Stimulated activated CD8-positive, alpha-beta memory T cell treated with anti-CD3 and anti-CD28 coated beads, Interleukin-7, amount 100 ng/mL, for 1 hour (primary cell): ENCODE measurements at places on chromosomes 16 and 17.

DNA sequence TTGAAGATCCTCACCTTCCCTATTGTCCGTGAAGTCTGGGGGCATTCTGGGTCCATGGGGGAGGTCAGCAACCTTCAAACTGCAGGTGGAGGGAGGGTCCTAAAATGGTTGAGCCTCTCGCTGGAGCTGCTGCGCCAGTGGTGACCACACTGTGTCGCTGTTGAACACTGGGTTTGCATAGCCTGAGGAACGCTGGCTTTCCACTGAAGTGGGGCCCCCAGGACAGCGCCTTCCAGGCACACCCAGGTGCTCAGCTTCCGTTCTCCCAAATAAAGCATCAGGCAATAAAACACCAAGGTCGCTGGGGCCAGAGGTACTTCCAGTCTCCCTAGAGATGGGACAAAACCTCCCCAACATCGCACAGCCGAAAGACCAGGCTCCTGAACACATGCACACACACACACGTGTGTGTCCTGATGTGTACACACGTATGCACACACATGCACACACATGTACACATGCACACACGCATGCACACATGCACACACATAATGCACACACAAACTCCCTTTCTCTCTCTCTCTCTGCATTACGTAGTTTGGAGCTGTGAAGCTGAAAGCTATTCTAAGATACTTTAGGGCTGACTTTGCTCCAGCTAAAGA is 120.6 kb downstream of the IRF8 start:
- DNase-seq: no peak

GRCh38 chr16:47592232-47592631 is 131.1 kb downstream of the PHKB start:
- DNase-seq: no peak

DNA sequence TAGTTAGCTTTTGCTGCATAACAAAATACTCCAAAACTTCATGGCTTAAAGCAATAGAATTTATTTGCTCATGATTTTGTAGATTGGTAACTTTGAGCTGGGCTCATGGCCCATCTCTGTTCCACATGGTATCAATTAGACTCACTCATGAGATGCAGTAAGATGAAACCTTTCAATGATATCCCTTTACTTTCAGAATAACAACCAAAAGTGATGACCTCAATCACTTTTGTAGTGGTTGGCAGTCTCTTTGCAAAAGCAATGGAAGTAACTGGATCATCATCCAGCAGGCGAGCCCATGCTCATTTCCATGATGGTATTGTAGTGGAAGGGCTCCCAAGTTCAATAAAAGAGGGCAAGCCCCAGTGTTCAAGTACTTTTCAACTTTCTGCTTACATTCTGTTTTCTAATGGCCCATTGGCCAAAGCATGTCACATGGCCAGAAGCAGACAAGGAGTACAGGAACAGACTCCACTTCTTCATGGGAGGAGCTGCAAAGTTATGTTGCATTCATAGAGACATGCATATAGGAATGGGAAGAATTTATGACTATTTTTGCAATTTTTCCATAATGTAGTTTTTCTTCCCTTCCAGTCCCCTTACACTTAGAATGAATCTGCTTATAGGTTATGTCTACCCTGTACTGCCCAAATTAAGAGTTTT is 41.7 kb downstream of the EFCAB5 start:
- DNase-seq: no peak

DNA sequence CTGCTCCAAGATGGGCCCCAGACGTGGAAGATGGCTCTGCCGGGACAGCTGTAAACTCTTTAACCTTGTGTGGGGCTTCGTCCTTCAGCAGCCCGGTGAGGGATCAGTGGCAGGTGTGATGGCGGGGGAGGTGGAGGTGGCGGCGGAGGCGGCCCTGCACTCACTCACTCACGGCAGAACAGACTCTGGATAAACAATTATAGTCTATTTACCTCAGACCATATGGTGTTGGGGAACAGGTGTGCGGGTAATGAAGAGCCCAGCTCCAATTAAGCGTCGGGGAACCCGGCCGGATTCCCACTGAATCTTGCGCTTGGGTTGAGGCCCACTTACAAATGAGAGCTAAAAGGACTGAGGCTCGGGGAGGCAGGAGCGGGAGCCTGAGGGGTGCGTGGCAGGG is 104.3 kb upstream of the SDK2 start:
- no peak for DNase-seq

DNA sequence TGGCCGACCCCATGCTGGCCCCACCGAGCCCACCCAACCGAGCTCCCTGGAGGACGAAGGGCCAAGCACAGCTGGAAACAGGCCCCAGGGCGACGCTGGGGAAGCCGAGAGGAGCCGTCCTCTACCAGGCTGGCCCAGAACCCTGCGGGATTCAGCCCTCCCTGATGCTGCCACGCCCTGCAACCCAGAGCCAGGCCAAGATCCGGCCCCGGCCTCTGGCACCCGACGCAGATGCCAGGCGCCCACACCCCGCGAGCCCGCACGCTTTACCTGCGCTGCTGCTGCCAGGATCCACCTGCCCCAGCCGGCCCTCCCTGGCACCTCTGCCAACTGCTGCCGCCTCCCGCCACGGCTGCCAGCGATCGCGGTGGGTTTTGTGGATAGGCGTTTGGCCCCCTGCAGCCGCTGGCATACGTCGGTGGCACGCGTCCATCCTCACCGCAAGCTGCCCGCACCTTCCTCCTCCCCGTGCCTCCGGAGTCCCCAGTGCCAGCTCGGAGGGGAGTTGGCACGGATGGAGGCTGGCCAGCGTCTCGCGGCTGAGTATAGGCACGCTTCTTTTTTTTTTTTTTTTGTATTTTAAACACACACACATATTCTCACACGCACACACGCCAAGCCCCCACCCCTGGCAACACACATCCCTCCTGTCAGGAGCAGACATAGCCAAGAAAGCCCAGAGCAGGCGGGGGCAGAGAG is 41.3 kb upstream of the ACSF3 start:
- no peak for DNase-seq

DNA sequence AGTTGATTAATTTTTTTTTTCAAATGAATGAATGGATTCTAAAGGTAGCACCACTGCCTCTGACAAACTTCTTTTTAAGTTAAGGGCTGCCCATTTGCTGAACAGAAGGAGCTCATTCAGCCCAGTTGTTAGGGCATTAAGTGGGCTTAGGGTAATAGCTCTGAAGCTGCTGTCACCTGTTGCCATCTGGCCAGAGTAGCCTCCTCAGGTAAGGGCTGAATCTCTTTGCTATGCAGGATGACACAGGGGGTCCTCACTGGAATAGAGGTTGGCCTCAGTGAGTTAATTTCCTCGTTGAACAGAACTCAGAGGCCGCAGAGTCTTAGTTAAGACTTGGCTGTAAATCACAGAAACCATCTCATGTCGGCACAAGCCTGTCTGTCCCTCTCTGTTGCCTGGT is 232.8 kb downstream of the CCDC182 start:
- DNase-seq: no peak

GRCh38 chr17:163514-164098 is 17.8 kb downstream of the DOC2B start:
- no peak for DNase-seq

DNA sequence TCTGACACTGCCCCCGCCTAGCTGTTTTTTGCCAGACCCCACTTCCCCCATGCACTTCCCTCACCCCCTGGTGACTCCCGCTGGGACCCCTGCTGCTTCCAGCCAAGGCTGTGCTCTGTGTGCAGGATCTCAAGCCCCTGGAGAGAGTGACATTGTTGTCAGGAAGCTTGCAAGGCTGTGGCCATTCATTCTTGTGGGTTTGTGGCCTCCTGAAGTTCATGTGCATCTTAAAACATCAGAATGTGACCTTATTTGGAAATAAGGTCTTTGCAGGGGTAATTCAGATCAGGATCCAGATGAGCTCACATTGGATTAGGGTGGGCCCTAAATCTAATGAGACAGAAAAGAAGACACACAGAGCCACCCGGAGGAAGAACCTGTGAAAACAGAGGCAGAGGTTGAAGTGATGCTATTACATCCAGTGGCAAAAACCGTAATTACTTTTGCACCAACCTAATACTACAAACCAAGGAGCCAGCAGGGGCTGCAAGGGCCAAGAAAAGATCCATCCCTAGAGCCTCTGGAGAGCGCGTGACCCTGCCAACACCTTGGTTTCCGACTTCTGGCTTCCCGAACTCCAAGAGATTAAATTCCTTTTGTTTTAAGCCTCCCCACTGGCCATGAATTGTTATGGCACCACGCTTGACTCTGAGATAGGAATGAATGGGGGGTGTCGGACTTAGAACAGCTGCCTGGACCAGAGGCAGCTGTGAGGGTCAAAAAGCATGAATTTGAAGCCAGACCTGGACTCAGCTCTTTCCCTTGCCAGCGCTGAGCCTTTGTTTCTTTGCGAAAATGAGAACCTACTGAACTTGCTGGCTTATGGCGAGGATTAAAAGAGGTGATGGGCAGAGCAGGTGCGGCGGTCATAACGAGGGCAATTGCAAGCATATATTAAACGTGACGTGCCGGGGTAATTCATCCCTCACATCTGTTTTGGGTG is 75.5 kb downstream of the BMERB1 start:
- DNase-seq: no peak

- DNase-seq: no peak
Observed at GRCh38 chr17:65109990-65110680, 27.0 kb upstream of the RGS9 start.

GRCh38 chr17:20074489-20074888 is 65.3 kb downstream of the SPECC1 start:
- DNase-seq: no peak

GRCh38 chr17:66945147-66945835 is 19.2 kb upstream of the CACNG4 start:
- DNase-seq: no peak

- no peak for DNase-seq
Observed at GRCh38 chr17:40760105-40761016, 5.2 kb upstream of the KRT25 start.

DNA sequence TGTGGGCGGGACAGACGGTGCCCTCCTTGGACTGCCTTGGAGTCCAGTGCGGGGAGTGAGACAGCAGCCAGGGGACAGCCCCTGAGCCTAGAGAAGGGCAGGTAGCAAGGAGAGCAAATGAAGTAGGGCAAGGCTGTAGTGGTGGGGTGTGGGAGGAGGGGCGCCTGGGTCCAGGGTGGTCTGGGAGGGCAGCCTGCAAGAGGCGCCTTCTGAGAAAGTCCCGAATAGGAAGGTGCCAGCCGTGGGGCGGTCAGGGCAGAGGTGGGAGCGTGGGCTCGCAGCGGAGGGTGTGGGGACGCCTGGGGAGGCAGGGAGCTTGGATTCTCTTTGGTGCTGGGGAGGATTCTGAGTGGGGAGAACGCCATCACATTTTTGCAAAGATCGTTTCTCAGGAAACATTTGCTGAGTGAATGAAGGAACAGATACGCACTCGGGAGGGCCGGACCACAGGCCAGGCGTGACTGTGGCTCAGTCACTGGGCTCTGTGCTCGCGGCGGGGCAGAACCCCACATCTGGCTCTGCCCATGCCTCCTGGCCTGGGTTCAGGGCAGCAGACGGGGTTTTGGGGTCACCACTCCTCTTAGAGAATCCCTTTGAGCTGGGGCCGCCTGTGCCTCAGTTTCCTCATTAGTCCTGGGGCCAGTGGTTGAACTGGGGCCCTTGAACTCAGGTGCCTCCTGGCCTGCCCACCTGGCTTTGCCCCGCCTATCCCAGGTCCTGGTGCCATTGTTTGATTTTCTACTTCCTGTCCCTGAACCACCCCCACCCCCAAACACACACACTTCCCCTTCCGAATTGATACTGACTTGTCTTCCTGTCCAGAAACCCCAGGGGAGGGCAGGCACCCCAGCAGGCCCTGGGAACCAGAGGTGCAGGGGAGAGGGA is 4.2 kb downstream of the SNN start:
- DNase-seq: no peak

DNA sequence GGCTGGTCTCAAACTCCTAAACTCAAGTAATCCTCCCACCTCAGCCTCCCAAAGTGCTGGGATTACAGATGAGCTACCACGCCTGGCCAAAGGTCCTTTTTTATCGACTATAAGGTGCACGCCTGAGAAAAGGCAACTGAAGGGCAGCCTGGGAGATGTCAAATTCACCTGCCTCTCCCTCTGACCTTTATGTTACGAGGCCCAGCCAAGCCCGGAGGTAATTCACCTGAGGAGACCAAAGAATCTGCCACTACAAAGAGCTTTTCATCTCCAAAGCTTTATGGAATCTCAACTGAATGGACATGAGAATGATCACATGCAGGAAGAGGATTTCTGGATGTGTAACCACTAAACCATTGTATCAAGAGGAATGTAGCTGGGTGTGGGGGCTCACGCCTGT is 37.2 kb downstream of the LYRM1 start:
- DNase-seq: no peak

- peak; percentile 15 for DNase-seq
Observed at GRCh38 chr17:35460354-35460851, 11.8 kb upstream of the SLFN13 start.

DNA sequence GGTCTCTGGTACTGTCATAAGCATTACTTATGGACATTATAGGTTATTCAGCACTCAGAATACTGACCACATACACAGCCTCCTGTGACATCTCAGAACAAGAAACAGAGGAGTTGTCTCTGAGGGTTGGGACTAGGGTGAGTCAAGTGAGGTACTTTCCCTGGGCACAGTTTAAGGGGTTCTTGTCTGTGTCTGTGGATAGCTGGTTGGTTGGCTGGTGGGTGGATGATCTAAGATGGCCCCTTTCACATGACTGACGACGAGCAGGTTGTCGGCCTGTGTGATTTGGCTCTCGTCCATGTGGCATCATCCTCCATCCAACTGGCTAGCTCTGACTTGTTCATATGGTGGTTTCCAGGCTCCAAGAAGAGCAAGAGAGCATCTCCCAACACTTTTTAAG is 163.9 kb downstream of the PRKCB start:
- DNase-seq: no peak
